Activated naive CD4-positive, alpha-beta T cell (primary cell): ENCODE measurements at places on chromosomes 12 and 14.

- DNase-seq = no peak
Measured at GRCh38 chr12:75884465-75884985, 147.1 kb downstream of the PHLDA1 start.

DNA sequence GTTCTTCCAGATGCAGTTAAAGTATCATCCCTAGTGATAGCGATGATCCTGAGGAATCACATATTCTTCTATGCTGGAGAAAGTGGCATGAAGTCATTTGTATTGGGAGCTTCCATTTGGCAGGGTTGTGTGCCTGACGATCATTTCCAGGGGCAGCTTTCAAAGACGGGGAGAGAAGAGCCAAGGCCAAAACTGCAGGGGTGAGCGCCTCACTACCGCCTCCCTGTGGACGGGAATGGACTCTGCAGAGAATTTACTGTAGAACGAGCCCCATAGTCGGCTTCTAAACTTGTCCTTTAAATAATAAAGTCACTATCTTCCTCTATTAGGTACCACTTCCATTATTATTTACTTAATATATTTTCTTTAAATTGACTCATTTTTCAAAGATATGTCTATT is 555.9 kb upstream of the TMEM132C start:
- DNase-seq = no peak

- no peak for DNase-seq
Measured at GRCh38 chr12:49789992-49790391, 38.2 kb downstream of the NCKAP5L start.

- no peak for DNase-seq
Measured at GRCh38 chr12:90897316-90897715, 57.7 kb downstream of the CCER1 start.

GRCh38 chr12:116325336-116325664 is 47.8 kb upstream of the MED13L start:
- DNase-seq = no peak

DNA sequence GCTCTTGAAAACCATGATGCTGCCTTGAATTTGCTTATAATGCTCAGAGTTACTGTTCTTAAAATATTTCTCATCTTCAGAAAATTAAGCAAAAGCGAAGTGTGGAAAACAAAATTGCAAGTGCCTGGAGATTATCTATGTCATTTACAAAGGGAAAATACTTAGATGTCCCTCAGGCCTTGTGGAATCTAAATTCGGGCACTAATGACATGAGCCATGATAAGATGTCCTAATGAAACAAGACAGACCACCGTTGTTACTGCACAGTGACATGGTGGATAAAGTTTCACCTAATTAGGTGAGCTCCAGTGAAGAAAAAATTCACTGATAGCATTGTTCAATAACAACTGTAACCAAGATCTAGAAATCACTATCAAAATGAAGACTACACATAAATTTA is 30.4 kb downstream of the PPP1R13B start:
- DNase-seq = no peak

- no peak for DNase-seq
Measured at GRCh38 chr12:70985850-70986249, 65.3 kb upstream of the PTPRR start.
